Chondrocyte (in vitro differentiated cells): ENCODE measurements at places on chromosomes 2 and 18. TPM values are rescaled to one million over a fixed set of nuclear protein-coding genes. Genes with fewer than 3 reads are reported as not detected.

Gene CMPK2
- total RNA-seq: 0.90 to 1.3 TPM (median 0.95 TPM) in 3 replicates

Gene SP5
- not detected in 3 replicates for total RNA-seq

Gene SP9
- not detected in 3 replicates for total RNA-seq

Gene LRP2
- not detected in 3 replicates for total RNA-seq

Gene PDE11A
- 2.1 to 6.8 TPM (median 2.4 TPM) in 3 replicates for total RNA-seq

Gene TLX2
- total RNA-seq: 0.10 TPM in 1 of 3 replicates, not detected in the others

Gene PLGLB1
- 1.1 to 1.8 TPM (median 1.4 TPM) in 3 replicates for total RNA-seq

DNA sequence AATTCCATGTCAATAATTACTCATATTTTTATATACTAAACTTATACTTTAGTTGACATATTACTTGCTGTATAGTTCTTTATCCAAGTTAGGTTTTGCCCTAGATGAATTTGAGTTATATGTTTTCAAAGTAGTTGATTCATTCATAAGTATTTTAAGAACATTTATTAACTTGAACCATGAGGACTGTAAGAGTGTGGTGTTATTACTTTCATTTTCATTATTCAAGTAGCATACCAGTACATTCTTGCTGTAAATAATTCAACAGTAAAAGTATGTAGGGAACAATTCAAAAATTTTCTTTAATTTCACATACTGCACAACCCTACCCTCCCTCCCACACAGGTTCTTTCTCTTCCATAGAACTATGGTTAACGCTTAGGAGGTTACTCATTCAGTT, 75.4 kb downstream of the ANKRD12 start:
- no peak for DNase-seq

- DNase-seq: no peak
Measured at GRCh38 chr2:231373184-231373583, 22.3 kb upstream of the B3GNT7 start.

- DNase-seq: no peak
Measured at GRCh38 chr2:135182190-135182589, 130.1 kb downstream of the RAB3GAP1 start.

- DNase-seq: no peak
Measured at GRCh38 chr2:149858901-149859634, 271.5 kb upstream of the MMADHC start.

- no peak for DNase-seq
Measured at GRCh38 chr2:197011801-197012641, 85.5 kb upstream of the PGAP1 start.

DNA sequence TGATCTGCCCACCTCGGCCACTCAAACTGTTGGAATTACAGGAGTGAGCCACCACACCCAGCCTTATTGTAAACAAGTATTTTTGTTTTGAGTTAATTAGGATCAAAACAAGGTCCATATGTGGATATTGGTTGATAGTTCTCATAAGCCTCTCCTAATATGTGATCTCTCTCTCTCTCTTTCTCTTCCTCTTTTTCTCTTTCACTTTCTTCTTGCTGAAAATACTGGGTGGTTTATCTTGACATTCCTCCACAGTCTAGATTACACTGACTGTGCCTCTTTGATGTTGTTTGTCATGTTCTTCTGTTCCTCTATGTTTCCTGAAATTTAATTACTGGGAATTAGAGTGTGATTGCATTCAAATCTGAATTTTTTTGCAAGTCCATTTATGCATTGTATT, 547.5 kb upstream of the NRXN1 start:
- no peak for DNase-seq

DNA sequence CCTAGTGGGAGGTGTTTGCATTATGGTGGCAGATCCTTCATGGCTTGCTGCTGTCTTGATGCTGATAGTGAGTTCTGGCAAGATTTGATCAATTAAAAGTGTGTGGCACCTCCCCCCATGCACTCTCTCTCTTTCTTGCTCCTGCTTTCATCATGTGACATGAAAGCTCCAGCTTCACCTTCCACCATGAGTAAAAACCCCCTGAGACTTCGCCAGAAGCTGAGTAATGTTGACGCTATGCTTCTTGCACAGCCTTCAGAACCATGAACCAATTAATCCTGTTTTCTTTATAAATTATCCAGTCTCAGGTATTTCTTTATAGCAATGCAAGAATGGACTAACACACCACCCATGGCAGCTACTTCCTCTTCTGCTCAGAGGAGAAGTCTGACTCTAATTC, 2181.4 kb upstream of the PIK3C3 start:
- no peak for DNase-seq

DNA sequence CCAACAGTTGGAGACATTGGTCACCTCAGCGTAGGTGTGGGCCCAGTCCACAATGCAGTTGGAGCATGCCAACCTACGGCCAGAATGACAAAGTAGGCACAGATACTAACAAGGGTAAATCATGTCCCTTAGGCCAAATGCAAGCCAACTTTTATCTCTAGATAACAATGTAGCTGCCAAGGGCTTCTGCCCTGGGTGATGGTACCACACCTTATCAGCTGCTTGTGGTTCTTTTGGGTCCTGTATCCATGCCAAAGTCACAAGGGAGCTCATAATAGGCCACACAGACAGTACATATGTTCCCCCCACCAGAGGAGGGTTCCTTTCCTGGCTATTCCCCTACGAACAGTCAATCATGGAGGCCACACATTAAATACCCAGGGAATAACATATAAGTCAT, 19.1 kb downstream of the PHOSPHO2 start:
- no peak for DNase-seq

GRCh38 chr18:23738151-23738550, 48.9 kb downstream of the LAMA3 start:
- DNase-seq: no peak

DNA sequence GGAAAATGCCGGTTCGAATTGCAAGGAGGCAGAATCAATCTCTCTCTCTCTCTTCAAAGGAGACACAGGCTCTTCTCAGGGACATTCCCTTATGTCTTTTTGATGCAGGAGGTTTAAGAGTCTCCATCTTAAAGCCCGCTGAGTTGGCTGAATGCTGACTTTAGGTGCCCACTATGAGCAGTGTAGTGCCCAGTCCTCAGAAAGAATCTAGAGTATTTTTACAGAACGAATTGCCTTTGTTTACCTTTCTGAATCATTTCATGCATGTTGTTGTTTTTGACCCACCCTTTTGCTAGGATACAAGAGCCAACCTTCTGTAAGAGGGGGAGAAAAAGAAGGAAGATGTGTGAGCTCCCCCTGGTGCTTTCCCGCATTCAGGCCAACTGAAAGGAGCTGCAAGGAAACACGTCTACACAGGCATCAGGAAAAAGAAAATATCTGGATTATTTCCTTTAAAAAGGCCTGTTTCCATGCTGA, 193.5 kb upstream of the TCF4 start:
- no peak for DNase-seq

DNA sequence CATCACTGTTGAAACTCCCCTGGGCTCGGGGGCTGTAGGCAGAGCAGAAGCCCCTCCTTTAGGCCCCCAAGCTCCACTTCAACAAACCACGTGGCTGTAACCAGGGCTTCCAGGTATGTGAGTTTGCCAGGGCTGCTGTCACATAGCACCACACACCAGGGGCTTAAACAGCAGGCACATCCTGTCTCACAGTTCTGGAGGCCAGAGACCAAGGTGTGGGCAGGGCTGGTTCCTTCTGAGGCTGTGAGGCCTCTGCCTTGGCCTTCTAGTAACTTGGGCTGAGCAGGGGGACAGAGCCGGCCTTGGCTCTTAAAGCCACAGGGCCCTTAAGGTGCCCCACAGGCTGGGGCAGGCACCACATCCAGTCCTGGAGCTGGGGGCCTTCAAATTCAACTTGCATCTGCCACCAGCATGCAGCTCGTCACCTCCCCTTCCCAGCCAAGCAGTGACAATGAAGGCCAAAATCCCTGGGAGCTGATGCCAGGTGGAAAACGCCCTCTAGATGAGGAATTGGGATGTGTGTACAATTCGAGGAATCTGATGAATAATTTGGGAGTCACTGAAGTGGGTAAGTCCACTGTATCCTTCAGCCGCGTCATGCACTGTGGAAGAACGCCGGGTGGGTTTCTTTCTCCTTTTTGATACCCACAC, 104.2 kb upstream of the ODC1 start:
- DNase-seq: peak; percentile 59

DNA sequence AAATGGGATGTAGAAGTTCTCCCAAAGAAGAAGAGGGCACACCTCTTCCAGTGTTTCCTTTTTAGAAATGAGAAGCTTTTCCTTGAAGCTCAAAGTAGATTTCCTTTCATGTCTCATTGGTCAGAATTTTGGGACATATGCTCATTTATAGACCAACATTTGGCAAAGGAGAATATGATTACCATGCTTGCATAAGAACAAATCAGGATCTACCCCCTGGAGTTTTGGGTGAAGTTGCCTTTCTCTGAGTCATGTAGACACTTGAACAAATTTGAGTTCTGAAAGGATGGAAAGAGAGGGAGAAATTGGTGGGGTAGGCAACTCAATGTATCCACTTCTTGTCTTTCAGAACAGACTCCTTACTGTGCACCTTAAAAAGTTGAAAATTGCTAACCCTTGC, 409.0 kb downstream of the SLC4A3 start:
- no peak for DNase-seq
